PC-9 (cell line): ENCODE measurements at places on chromosomes 3 and 15. TPM values are rescaled to one million over a fixed set of nuclear protein-coding genes. Genes with fewer than 3 reads are reported as not detected.

- no peak for DNase-seq
These were observed 52.6 kb downstream of the MCF2L2 start for GRCh38 chr3:183375787-183376186.

- DNase-seq, result no peak
These were observed 3.3 kb downstream of the FAM43A start for GRCh38 chr3:194688946-194689345.

DNA sequence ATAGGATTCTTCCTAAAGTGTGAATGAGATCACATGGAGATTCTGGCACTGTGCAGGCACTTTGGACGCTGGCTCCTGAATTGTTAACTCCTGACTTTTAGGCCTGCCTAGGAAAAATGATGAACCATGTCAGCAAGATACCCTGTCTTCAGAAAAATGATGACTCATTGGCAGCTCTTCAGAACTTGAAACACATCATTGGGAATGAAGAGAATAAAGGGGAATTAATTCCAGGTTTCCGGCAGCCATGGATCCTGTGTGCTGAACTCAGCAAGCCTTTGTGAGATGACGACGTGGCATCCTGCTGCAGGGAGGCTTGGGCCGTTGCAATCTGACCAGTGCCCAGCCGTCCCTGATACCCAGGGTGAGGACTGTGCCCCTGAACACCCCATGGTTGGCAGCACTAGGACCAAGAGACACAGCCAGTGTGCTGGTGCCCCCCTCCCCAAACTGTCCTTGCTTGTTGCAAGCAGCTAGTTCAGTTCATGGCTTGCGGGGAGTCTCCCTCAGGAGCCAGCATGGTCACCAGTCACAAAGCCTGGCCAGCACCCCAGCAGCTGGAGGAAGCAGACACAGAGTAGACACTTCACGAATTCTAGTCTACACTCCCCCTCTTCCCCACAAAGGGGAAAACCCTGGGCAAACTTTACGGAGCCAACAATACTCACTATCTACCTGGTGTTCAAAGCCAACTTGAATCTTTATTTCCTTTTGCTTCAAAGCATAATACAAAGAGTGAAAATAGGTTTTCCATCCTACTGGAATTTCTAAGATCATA is 7.8 kb upstream of the LIPC start:
- DNase-seq, result no peak

Gene C2CD4B
- not detected in 2 replicates for total RNA-seq

- DNase-seq, result no peak
These were observed 608.4 kb downstream of the CADM2 start for GRCh38 chr3:85567071-85567676.

- DNase-seq, result peak; percentile 60
These were observed 16.3 kb downstream of the RGMA start for GRCh38 chr15:93072411-93073394.

GRCh38 chr15:31267161-31268107 is 59.2 kb upstream of the KLF13 start:
- DNase-seq, result no peak

- DNase-seq, result no peak
These were observed 42.8 kb downstream of the TSC22D2 start for GRCh38 chr3:150450916-150451315.

Gene TRH
- total RNA-seq, result not detected in 2 replicates

- no peak for DNase-seq
These were observed 18.6 kb downstream of the SSUH2 start for GRCh38 chr3:8625991-8626390.

DNA sequence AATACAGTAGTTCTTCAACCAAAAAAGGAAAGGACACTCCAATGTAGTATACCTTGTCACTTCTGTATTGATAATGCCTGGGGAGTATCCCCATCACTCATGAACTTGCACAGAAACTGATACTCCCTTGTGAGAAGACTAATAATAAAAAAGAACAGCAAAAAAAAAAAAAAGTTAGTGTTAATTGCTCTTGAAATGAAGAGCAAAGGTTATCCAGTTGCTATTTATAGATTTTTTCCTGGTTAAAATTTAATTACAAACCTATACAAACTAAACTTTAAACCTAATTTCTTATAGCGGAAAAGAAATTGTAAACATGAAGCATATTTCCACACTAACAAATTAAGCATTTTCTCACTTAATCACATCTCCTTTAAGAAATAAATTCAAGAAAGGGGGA is 6.7 kb downstream of the PLOD2 start:
- DNase-seq, result no peak

Gene HCLS1
- 2.2 and 2.6 TPM in 2 replicates for total RNA-seq

- no peak for DNase-seq
These were observed 52.8 kb downstream of the ITGA11 start for GRCh38 chr15:68379058-68379758.

DNA sequence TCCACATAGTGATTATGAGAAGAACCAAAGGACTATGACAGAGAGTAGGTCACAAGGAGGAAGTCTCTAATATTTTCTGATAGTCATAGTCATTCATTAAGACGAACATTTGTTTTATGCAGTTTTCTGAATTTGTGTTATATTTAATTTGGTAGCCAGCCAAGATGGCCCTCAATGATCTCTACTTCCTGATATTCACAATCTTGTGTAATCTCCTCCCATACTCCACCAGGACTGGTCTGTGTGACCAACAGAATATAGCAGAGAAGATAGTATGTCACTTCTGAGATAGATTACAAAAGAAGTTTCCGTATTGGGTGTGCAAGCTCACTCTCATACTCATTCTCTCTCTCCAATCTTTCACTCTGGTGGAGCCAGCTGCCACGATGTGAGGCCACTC is 30.8 kb downstream of the HLTF start:
- no peak for DNase-seq

GRCh38 chr15:81492969-81493645 is 119.1 kb upstream of the TMC3 start:
- no peak for DNase-seq

GRCh38 chr3:52783211-52783555 is 5.8 kb downstream of the ITIH1 start:
- DNase-seq, result no peak

GRCh38 chr3:146638718-146639117 is 33.6 kb upstream of the PLSCR5 start:
- no peak for DNase-seq

- no peak for DNase-seq
These were observed 122.3 kb downstream of the ALDH1A2 start for GRCh38 chr15:57943171-57943570.

Gene TM4SF18
- total RNA-seq, result not detected in 2 replicates

GRCh38 chr3:127588806-127589577 is 1.5 kb downstream of the TPRA1 start:
- peak; percentile 70 for DNase-seq

GRCh38 chr15:29348336-29348914 is 78.8 kb upstream of the NSMCE3 start:
- DNase-seq, result no peak

GRCh38 chr3:76943058-76943457 is 96.8 kb upstream of the ROBO2 start:
- no peak for DNase-seq

Gene SMAD3
- 99.5 and 109 TPM in 2 replicates for total RNA-seq

- DNase-seq, result no peak
These were observed 8.1 kb downstream of the ZXDC start for GRCh38 chr3:126467611-126467955.

GRCh38 chr3:58672451-58672850 is 5.9 kb upstream of the FAM3D start:
- no peak for DNase-seq

Gene ELL3
- 6.1 and 7.0 TPM in 2 replicates for total RNA-seq

DNA sequence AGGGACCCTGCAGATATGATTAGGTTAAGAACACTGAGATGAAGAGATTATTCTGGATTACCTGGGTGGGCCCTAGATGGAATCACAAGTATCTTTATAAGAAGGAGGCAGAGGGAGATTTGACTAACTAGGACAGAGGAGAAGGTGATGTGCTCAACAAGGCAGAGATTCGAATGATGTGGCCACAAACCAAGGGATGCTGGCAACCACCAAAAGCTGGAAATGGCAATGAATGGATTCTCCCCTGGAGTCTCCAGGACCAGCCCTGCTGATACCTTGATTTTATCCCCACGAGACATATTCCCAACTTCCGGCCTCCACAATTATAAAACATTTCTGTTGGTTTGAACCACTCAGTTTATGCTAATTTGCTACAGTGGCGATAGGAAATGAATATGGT is 42.9 kb downstream of the RGMA start:
- DNase-seq, result no peak

DNA sequence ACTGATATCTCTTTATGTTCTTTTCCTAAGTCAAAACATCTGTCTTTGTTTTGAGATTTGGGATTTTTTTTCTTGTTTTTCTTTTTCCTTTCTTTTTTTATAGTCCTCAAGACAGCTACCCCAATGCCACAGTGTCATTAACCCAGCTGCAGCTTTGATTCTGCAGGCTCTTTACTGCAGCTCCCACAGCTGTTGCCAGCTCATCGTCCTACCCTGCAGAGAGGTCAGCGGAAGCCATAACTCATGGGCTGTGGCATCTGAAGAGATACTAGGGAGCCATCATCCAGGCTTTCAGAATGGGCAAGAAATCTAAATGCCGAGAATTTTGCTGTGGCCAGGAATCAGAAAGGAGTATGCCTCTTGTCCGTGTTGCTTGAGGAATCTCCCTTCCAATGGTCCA is 44.3 kb upstream of the SLC24A5 start:
- no peak for DNase-seq

DNA sequence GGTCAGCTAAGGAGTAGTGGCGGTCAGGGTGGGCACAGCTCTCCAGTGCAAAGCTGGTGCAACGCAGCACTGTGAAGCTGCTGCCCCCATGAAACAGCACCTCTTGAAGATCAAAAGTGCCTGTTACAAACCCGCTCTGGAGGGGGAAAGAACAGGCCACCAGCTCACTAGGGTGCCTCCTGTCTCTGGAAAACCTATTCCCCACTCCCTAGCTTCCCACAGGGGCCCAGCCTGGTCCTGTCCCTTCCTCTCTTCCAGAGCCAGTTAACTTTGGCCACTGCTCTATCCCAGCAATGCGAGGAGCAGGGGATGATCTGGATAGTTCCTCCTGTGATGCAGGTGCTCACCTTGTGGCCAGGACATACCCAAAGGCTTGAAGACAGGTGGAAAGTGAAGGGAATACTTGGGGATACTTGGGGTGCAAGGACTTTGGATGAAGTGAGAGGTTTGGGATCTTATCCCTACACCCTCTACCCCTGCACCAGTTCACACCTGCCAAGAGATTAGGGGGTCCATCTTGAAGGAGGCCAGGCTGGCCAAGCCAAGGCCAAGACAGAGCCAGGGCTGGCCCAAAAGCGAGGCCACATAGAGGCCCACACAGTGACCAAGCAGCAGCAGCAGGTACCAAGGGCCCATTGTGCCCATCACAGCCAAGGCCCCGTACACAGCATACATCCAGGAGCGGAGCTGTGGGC is 4.2 kb downstream of the HHATL start:
- DNase-seq, result no peak

Gene TMEM266
- total RNA-seq, result 0.38 and 0.41 TPM in 2 replicates
